ENCODE measurements at places on chromosomes 12 and 14.
A peak's percentile ranks its signal among the peaks of the same experiment; 100 is the strongest.

GRCh38 chr12:131687346-131688125, 23.4 kb upstream of the SFSWAP start:
- DNase-seq: no peak

- DNase-seq: no peak
Measured at GRCh38 chr12:27511031-27511722, 12.8 kb upstream of the PPFIBP1 start.

- DNase-seq: no peak
Measured at GRCh38 chr12:30138483-30138882, 354.7 kb upstream of the TMTC1 start.

GRCh38 chr14:35814371-35815005, 5.4 kb upstream of the RALGAPA1 start:
- DNase-seq: peak; percentile 62

DNA sequence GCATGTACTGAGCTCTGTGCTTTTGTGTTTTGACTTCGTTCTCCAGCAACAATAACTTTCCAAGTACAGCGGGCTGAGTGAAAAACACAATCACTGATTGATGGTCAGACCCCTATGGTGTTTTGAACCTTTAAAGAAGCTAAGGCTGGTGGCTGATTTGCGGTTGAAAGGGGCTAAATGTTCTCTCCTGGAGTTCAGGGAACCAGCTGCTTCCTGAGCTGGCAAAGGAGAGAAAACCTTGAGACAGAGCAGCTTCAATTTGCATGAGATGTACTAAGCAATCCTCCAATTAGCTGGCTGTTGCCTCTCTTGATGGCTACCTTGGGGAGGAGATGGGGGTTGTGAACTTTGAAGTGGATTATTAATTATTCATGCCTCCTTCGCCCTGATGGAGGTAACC, 546.7 kb upstream of the SEL1L start:
- no peak for DNase-seq

Measured in stimulated activated CD4-positive, alpha-beta T cell treated with anti-CD3 and anti-CD28 coated beads, TNF-alpha, amount 100 ng/mL, for 48 hours (primary cell).